ENCODE measurements at places on chromosomes 3 and 15.

DNA sequence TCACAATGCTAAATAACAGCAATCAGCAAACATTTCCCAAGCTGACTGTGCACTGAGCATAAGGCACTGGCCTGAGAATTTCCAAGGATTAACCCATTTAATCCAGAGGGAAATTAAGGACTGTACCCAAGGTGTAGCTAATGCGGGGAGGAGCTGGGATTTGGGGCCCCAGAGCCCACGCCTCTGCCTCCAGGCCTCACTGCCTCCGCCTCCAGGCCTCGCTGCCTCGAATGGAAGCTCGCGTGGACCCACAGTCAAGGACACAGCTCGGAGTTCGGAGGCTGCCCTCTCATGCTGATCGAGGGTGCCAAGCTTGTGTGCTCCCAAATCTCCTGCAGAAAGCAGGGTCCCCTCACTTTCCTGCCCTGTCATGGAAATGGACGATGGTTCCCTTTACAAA, 76.5 kb upstream of the SNRPA1 start:
- DNase-seq, result no peak

DNA sequence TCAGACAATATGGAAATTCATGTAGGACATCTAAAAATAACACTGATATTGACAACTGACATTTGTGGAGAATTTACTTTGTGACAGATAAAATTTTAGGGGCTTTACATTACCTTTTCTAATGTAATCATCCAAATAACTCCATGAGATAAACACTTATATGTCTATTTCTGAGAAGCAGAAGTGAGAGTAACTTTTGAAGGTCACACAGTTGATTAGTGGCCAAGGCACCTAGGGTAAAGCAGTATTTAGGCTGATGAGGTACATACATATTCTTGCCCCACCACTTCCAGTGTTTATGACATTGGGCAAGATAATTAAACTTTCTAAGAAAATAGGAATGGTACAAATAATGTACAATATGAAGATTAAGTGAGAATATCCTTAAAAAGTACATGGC, 248.4 kb downstream of the CPNE4 start:
- no peak for DNase-seq

DNA sequence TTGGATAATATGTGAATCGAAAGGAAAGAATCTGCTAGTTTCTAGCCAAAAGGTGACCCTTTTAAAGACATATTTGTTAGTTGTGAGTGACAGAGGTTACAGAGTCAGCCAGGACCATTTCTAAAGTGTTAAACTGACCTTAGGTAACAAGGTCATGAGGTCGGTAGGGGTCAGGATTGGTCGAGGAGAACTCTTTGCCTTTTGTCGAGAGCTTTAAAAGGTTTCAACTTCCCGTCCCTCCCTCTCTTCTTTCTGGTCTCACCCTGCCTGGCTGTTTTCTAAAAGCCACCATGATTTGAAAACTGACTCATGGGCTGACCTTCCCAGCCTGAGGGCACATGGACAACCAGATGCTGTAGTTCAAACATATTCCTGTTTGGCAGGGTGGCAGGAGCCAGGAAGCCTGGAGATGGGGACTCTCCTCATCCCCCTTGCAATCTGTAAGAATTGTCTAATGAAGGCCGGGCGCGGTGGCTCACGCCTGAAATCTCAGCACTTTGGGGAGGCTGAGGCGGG, 25.8 kb upstream of the PRTG start:
- no peak for DNase-seq

- DNase-seq, result no peak
Measured at GRCh38 chr3:35919160-35919559, 279.8 kb downstream of the ARPP21 start.

DNA sequence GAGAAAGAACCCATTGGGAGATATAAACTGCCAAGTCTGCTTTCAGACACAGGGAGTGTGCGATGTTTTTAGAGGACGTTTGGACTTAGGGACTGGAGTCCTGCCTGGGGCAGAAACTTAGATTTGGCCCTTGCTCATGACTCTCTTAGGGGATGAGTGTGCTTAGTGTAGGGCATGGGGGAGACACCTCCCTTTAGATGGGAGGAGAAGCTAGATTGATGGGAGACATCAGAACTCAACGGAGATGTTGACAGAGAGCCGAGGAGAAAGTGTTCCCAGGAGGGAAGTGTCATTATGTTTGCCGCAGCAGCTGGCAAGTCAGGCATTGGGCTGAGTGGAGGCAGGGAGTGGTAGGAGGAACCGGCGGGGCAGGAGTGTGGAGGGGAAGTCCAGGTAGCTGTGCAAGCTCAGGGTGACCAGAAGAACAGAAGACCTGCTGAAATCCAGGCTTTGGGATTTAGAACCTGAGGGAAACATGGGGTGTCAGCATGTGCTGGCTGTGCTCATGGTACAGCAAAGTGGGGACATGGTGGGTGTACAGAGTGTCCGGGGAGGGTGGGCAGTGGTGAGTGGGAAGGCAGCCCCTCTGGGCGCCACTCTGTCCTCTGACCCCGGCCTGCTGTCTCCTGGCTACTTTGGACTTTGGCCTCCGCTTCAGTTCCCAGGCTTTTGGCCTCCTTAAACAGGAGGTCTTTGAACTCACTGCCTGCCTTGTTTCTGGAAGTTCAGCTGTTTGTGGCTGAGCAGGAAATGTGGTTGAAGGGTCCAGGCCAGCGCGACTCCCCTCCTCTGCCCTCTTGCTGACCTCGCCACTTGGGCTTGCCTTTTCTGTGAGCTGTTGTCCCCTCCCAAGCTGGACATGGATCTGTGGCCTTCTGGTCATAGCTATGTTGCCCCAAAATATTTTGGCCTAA, 324.0 kb upstream of the LRRFIP2 start:
- no peak for DNase-seq

GRCh38 chr3:171784937-171785336, 25.3 kb downstream of the PLD1 start:
- DNase-seq, result no peak

- no peak for DNase-seq
Measured at GRCh38 chr15:82950746-82951370, 1.7 kb downstream of the HOMER2 start.

- no peak for DNase-seq
Measured at GRCh38 chr3:15974647-15975046, 176.9 kb upstream of the ANKRD28 start.

- no peak for DNase-seq
Measured at GRCh38 chr15:60994963-60995475, 234.1 kb downstream of the RORA start.

DNA sequence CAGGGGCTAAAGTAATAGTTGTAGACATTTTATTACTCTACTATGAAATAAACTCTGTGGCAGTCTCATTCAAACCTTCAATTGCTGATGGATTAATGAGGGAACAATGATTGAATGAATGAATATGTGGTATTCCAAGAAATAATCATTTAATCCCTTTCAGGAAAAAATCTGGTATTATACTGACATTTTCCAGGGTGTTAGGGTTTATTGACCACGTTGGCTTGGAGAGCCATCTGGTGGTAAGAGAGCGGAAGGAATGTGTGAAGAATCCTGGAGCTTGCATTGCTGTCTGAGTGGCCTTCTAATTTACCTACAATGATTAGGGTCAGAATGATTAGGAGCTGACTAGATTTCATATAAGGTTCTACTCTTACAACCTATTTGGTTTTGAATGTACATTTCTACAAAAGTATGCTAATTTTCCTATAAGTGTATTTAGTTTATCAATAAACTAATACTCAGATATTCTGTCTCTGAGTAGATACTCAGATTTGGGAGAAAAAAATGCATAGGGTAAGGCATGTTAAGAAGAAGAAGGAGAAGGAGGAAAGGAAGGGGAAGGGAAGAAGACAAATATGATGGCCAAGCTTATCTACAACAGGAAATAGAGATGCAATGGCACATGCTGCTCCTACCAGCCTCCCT, 249.9 kb downstream of the ROBO1 start:
- no peak for DNase-seq

GRCh38 chr3:20123131-20123652, 62.8 kb downstream of the SGO1 start:
- DNase-seq, result peak; percentile 45

DNA sequence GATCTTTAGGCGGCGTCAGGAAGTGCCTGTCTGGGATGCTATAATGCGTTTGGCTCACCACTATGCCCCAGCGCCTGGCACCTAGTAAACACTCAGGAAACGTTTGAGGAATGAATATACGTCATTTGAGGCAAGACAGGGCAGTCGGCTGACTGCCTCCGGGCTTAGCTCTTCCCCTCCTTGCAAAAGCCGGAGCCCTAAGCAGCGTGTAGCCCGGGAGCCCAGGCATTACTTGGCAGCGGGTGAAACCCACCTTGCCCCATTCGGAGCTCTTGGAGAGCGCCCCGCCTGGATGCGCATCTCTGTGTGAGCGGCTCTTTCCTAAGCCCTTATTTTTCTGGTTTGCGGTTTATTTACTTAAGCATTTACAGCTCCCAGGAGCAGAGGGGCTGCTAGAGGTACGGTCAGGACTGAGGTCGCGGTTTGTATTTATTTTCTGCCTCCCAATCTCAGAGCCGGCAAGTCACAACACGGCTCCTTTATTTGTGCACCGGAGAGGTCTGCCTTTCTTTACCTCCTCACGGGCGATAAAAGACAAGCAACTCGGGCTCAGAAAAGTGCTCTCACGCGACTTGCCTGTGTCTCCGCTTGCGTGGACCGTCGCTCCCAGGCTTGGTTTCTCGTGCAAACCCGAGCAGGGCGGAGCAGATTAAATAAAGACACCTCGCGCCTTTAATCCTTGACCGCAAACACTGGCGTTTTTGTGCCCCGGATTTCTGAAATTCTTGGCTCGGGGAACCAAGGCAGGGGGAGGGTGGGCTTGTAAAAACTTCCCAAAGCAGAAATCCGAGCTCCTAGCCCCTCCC, 737 bp upstream of the ITPR1 start:
- no peak for DNase-seq

GRCh38 chr3:174907027-174907426, 47.9 kb downstream of the NAALADL2 start:
- peak; percentile 7 for DNase-seq

DNA sequence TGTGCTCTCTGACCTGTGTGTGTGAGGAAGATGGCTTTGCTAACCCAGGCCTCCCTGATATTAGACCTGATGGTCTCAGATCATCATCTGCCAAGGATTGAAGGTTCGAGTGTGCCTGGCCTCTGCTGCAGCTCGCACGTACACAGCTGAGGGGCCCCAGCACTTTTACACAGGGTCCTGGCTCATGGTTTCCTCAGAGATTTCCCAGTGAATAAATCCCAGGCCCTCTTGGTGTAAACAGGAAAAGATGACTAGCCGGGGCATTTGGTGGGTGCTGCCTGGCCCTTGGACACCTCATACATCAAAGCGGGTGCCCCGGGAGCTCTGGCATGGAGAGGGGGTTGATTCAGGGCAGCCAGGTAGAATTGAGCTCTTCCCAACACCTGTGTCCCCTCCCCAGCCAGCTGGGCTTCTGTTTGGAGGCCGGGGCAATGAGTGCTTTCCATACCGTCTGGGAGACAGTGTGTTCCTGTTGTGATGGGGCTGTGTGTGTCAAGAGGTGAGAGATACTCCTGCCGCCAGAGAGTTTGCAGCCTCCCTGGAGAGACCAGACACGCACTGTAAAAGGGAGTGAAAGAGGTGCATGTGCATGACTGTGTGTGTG, 72.5 kb upstream of the TLE3 start:
- DNase-seq, result no peak

DNA sequence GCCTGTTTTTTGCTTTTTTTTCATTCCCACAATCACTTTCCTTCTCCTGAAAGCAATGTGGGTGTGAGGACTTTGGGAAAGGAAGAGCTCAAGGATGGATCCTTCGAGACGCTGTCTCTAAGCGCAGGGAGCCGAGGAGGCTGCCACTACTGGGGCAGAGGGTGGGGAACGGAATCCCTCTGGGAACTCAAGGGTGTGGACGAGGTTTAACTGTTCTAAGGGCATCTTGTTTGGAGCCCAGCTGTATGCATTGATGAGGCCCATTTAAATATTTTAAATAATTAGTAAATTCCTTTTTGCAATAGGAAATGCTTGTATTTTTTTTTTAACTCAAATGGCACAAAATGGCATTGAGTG, 124.4 kb upstream of the MEF2A start:
- DNase-seq, result no peak

DNA sequence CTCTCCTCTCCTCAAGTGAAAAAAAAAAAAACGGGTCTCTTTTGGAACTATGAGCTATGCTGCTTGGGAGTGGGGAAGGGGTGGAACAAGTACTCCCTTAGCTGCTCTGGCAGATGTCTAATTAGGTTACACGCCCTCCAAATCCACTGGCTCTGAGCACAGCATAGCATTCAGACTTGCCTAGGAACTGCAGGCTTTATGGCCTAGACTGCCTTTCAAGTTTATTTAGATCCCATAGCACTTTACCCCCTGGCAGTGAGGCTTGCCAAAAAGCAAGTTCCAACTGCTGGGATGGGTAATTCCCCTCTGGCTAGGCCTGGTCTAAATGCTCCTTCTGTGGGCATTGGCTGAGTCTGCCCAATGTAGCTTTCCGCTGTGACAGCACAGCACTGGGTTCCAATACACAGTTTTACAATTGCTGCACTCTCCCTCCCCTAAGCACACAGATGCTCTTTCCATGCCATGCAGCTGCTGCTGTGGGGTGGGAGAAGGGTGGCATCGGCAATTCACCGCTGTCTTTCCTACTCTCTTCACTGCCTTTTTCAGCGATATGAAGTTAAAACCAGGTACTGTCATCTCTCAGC, 152.8 kb downstream of the KCNAB1 start:
- DNase-seq, result no peak

DNA sequence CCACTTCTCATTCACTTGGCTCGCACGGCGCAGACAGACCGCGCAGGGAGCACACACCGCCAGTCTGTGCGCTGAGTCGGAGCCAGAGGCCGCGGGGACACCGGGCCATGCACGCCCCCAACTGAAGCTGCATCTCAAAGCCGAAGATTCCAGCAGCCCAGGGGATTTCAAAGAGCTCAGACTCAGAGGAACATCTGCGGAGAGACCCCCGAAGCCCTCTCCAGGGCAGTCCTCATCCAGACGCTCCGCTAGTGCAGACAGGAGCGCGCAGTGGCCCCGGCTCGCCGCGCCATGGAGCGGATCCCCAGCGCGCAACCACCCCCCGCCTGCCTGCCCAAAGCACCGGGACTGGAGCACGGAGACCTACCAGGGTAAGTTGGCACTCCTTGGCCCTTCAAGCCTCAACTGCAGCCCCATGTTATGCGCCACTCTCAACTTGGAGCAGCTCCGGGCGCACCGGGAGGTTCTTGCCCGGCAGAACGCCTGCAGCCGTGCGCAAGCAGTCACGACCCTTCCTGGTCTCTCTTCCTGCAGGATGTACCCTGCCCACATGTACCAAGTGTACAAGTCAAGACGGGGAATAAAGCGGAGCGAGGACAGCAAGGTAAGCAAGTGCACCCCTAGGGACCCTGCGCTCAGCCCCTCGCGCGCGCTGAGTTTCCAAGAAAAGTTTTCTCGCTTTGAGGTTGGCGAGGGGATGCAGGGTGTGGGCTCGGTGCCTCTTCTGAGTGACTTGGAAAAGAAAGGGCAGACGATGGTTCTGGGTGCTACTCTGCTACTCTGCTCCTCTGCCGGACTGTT, at the start of gene BHLHE40:
TSS of gene BHLHE40 (plus strand) at position 10 of the 801 bp plus-strand sequence. CDS start at position 292, 282 bp downstream.
- DNase-seq, result no peak

DNA sequence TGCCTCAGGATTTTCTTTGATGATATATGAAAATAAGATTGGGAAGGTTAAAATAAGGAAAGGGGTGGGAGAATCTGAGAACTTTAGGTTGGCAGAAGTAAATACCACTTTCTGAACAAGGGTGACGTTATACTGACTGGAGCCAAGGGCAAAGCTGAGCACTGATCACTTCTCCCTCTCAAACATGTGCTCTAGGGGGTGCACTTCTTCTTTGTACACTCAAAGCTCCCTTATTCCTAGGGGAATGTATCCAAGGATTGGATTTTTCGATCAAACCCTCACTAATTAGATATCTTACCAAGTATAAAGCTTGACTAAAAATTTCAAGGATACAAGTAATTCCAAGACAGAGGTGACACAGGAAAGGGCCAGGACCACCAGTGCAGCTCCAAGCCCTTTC, 243.9 kb upstream of the UMPS start:
- DNase-seq, result no peak

GRCh38 chr3:3302964-3303363, 123.5 kb upstream of the CRBN start:
- DNase-seq, result no peak

Measured in fibroblast of skin of left biceps (primary cell).